Kasumi-1 (cell line): ENCODE measurements at places on chromosomes 4 and X.
A peak's percentile ranks its signal among the peaks of the same experiment; 100 is the strongest.

DNA sequence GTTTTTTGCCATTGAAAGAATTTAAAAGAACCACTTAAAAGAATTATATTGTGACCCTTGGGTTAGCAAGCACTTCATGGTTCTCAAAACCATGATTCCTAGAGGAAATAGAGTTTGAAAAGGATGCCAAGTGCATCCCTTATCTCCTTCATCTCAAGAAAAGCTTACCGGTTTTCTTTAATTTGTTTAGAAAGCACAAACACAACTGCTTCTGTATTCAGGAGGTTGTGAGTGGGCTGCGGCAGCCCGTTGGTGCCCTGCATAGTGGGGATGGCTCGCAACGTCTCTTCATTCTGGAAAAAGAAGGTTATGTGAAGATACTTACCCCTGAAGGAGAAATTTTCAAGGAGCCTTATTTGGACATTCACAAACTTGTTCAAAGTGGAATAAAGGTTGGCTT is 13.5 kb downstream of the HHIP start:
- no peak for DNase-seq

DNA sequence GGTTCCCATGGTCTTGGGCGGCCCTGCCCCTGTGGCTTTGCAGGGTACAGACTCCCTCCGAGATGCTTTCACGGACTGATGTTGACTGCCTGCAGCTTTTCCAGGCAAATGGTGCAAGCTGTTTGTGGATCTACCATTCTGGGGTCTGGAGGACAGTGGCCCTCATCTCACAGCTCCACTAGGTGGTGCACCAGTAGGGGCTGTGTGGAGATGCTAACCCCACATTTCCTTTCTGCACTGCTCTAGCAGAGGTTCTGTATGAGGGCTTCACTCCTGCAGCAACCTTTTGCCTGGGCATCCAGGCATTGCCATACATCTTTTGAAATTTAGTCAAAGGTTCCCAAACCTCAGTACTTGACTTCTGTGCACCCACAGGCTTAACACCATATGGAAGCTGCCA is 176.1 kb downstream of the DCAF12L1 start:
- DNase-seq, result no peak

DNA sequence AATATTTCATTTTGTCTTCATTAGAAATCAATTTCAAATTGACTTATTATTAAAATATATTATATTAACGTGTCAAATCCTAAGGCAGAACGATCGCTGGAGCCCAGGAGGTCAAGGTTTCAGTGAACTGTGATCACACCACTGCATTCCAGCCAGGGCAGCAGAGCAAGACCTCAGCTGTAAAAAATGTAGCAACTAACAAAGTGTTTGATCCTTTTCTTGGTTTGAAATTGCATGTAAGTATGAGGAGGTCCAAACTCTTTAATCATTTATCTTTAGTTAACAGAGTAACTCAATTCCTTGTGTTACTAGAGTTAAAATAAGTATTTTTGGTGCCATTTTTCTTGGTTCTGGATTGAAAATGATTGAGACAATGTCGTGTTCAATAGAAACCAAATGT is 1033.9 kb downstream of the NLGN4X start:
- DNase-seq, result no peak

DNA sequence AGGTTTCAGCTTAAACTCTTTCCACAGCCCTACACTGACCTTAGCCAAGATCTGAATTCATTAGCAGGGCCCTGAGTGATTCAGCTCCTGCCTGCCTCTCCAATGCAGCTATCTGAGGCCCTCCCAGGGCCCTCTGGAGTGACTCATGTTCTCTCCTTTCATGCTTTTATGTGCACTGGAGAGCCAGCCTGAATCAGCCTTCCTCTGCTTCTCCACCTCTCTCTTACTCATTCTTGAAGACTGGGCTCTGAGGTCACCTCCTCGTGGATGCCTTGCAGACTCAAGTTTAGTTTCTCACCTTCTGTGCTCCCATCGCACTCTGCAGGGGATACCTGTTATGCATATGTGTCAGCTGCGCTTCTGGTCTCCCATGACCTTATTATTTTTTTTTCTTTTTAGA is 3.1 kb upstream of the OCIAD2 start:
- peak; percentile 66 for DNase-seq

GRCh38 chrX:152537373-152537772 is 86.3 kb upstream of the GABRA3 start:
- DNase-seq, result no peak

DNA sequence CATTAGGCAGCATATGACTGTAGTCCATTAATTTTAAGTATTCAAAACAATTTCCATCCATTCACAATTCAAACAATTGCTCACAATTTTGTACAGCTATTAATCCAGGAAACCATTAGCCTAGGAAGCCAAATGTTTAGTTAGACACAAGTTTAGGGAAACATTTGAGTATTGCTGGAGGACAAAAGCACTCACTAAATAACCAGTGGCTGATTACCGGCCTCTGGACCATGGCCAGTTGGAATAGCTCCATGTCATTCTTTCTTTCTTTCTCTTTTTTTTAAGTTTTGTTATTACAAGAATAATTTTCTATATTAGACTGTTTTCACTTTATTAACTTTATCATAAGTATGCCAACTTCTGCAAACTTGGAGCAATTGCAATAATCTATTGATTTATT is 31.3 kb downstream of the TRIML2 start:
- DNase-seq, result no peak

DNA sequence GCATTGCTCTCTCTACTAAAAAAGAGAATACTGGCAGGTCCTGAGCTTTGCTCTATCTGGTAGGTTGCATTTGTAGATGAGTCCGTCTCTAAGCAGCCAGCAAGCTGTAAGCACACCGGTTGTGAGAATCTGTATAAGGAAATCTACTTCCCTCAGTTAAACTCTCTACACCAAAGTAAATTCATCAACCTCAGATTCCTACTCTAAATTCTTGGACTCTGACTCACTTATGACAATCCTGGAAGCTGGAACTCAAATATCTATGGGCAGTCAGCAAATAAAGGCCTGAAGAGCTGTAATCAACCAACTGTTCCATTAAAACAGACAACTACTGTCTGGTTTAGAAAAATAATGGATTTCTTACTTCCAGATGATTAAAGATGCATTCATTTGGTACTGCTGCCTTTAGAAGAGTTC is 37.9 kb downstream of the FAT1 start:
- DNase-seq, result no peak

- no peak for DNase-seq
Measured at GRCh38 chr4:88138561-88138960, 19.9 kb downstream of the ABCG2 start.

DNA sequence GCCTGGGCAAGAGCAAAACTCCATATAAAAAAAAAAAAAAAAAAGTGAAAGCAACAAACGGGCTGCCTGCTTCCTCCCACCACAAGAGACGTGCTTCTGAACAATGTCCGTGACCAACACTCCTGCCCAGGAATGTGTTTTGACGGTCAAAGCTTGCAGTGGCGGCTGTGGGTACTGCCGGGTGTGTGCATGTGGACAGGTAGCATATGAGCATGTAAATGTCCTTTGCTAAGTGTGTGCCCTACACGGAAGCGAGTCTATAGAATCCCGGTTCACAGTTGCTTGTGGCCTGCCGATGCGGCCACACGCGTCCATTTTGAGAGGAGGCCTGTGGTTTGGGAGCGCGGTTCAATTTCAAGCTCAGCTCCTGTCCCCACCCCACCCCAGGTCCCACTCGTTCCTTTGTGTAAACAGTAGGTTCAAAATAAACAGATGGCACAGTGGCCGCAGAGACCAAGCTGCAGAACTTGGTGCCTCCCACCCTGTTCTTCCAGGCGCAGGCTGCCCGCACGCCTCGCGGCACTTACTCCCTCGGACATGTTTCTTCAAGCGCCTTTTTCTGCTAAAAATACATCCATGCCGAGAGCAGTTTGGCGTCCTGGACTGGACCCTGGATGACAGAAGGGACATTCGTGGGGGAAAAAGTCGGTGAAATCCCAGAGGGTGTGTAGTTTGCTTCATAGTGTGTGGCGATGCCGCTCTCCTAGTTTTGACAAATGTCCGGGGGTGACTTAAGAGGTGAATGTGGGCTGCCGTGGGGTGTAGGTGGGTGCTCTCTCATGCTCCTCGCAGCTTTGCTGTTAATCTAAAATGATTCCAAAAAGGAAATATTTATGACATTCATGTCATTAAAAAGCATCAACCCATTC is 11.5 kb upstream of the NKX1-1 start:
- no peak for DNase-seq

- no peak for DNase-seq
Measured at GRCh38 chr4:94746746-94747145, 11.0 kb upstream of the BMPR1B start.

DNA sequence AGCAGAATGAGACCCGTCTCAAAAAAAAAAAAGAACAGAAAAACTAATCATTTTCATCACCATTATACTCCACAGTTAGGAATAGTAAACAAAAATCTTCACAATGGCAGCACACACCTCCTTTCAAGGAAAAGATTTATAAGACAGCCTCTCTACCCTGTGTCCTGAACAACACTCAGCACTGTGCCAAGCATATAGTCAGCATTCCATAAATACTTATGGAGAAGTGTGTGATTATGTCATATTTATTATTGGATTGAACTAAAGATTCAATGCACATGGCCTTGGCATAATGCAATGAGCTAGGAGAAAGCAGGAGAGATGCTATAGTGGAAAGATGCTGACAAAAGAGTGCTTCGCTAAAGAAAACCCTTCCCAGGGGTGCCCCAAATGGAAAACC is 52.6 kb downstream of the FAM114A1 start:
- DNase-seq, result no peak

DNA sequence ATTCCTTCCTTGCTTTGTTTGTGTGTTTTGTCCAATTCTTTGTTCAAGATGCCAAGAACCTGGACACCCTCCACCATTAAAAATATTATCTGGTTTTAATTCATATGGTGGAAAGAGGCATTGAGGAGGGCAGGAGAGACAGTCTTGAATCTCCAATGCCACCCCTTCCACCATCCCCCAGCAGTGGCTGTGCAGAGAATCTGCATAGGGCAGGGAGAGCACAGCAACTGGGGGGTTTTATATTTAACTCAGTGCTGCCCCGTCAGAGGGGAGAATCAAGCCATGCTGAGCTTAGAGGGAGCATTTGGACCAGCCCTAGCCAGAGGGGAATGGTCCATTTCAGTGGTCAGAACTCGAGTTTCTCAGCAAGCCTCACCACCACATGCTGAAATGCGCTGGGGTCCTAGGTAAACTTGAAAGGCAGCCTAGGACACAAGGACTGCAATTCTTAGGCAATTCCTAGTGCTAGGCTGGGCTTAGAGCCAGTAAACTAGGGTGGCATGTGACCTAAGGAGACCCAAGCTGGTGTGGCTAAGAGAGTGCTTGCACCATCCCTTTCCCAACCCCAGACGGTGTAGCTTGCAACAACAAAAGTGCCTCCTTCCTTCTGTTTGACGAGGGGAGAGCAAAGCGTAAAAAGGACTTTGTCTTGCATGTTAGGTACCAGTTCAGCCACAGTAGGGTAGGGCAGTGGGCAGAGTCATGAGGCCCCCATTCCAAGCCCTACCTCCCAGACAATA is 34.2 kb downstream of the CCDC158 start:
- no peak for DNase-seq

DNA sequence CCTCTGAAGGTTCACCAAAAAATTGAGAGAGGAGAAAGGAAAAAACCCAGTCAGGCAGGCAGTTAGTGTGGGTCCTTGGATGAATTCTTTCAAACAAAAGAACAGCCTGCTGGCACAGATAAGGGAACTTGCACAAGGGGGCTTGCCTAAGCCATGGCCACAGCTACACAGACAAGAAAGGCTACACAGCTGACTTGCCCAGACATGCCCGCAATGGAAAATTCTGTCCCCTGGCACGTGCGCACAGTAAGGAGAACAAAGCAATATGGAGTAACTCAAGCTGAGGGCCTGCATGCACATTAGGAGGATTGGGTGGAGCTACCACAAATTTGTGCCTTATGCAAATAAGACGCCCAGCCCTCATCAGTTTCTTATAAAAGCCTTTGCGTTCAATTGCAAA is 512.5 kb upstream of the HTR2C start:
- no peak for DNase-seq

GRCh38 chrX:13162772-13163410 is 118.5 kb upstream of the FAM9C start:
- no peak for DNase-seq

- DNase-seq, result peak; percentile 64
Measured at GRCh38 chr4:174422893-174423256, 99.4 kb downstream of the HPGD start.

DNA sequence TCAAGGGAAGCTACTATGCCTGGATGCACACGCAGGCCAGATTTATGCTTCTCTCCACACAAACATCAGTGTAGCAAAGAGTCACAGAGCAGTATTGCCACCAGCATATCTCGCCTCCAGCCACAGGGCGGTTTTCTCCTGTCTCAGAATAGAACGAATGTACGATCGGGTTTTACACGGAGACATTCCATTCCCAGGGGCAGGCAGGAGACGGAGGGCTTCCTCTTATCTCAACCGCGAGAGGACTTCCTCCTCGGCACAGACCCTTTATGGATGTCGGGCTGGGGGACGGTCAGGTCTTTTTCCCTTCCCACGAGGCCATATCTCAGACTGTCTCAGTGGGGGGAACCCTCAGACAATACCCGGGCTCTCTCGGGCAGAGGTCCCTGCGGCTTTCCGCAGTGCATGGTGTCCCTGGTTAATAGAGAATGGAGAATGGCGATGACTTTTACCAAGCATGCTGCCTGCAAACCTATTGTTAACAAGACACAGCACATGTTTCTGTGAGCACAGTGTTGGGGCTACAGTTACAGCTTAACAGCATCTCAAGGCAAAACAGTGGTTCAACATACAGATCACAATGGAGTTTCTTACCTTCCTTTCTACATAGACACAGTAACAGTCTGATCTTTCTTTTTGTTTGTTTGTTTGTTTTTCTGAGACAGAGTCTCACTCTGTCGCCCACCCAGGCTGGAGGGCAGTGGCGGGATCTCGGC is 24.1 kb downstream of the CSF2RA start:
- no peak for DNase-seq

- DNase-seq, result peak; percentile 19
Measured at GRCh38 chr4:163895378-163896005, 401.0 kb downstream of the TMA16 start.

GRCh38 chr4:25872851-25873631 is 10.3 kb upstream of the SEL1L3 start:
- no peak for DNase-seq

- DNase-seq, result no peak
Measured at GRCh38 chr4:150327262-150327780, 249.1 kb downstream of the DCLK2 start.

- no peak for DNase-seq
Measured at GRCh38 chr4:39682138-39682537, 15.8 kb upstream of the UBE2K start.

- DNase-seq, result peak; percentile 40
Measured at GRCh38 chr4:76977736-76978350, 28.3 kb downstream of the SEPTIN11 start.

GRCh38 chrX:150365051-150365989 is 2.2 kb downstream of the MAMLD1 start:
- peak; percentile 31 for DNase-seq
